Stimulated activated CD4-positive, alpha-beta T cell treated with anti-CD3 and anti-CD28 coated beads, Interleukin-2, amount 100 ng/mL, for 4 hours (primary cell): ENCODE measurements at places on chromosomes 4 and X.

DNA sequence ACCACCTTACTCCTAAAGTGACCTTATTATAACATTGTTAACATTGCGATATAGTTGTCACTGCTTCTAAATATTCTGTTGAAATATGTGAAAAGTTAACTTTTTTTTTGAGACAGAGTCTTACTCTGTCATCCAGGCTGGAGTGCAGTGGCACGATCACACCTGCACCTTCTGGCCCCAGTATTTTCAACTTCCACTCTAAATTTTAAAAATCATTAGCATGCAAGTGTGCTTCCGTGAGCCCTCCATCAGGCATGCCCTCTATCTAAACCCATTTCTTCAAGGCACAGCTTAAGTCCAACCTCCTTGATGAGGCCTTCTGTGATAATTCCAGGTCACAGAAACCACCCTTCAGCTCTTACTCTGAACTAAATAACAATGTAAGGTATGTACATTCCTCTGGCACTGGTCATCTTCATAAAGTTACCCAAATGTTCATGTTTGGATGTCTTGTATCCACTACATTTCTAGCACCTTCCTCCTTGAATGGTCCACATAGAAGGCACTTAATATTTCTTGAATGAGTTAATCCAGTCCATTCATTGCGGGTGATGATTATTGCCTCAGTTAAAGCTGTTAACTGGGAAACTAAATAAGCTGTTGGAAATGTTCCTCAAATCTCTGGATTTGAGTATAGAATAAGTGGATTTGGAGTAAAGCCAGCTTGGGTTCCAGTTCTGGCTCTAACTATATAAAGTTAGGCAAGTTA, 38.6 kb upstream of the TMEM131L start:
- DNase-seq, result no peak

DNA sequence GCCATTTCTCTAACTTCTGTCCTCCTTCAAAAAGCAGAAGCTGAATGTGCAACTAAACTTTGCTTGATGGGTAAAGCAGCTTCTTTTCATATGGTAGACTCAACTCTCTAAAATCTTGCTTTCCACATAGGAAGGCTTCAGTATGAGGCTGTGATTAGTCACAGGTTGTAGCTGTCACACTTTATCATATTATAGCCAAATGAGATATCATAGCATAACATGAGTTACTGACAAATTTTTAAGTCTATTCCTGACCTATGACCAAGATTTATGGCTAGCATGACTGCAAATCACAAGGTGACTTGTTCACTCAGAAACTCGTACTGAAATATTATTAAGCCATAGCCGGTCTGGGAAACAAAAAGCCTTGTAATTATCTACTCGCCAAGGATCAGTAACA, 998.6 kb downstream of the RPA4 start:
- no peak for DNase-seq

- DNase-seq, result no peak
Measured at GRCh38 chrX:154717824-154718223, 33.1 kb downstream of the GAB3 start.

DNA sequence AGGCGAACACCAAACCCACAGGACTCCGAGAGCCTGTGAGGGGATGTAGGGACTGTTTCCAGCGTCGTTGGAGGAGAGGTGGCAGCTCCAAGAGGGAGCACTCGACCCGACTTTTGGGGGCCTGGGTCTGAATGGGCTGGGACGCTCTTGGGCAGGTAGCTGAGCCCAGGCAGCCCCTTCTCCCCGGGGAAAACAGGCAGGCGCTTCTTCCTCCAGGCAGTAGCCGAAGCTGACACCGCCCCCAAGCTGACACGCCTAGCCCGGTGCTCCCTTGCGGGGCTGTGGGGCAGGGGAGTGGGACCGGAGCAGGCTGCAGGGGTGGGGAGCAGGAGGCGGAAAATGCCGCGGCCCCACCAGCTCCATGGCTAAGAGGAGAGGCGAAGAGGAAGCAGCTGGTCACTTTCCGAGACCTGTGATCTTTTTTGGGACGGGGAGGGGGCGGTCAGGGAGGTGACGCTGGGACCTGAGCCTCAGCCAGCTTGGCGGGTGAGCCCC, 4.2 kb downstream of the NKX1-1 start:
- no peak for DNase-seq
